CD8-positive, alpha-beta memory T cell (primary cell): ENCODE measurements at places on chromosomes 12 and 14. TPM values are rescaled to one million over a fixed set of nuclear protein-coding genes. Genes with fewer than 3 reads are reported as not detected.

DNA sequence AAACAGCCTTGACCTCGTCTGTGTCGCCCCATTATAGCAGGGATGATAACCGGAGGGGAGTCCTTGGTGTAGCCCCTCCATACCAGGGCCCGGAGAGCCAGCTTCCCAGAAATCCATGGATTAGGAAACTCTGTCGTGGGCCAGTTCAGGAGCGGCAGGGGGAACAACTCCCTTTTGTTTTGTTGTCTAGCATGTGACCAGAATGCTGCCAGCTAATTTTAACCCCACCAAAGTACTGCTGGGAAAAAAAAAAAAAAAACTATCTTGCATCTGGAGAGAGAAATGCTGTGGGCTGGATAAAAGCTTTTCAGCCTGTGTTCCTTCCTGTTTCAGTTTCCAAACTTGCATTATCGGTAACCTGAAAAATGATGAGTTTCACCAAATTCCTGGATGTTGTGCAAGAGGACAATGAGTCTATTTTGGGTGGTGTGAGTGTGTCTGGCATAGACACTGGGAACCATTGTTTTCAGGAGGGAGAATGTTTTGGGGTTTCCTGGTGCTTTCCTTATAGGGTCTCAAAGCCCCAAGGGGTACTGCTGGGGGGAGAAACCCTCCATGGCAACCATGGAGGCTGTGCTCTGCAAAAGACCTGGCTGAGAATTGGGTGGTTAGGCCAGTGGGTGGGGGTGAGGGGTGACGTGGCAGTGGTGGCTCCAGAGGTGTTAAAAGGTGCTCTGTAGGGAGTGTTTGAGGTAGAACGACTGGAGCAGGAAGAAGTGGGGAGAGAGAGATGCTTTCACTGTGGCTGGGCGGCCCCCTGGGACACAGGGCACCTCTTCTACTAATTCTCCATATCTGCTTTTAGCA, 14.9 kb upstream of the IRF2BPL start:
- no peak overlapping the region for H3K4me3 ChIP-seq
- H3K4me1 ChIP-seq: peaks cover 76% of the 10 kb centered on the region
- H3K27me3 ChIP-seq: no peaks in the 10 kb centered on the region
- H3K36me3 ChIP-seq: no peaks in the 10 kb centered on the region
- H3K27ac ChIP-seq: peak overlapping the region; percentile 68

- no peaks in the 10 kb centered on the region for H3K36me3 ChIP-seq
- no peak for DNase-seq
- H3K27me3 ChIP-seq: no peaks in the 10 kb centered on the region
- peaks cover 55% of the 10 kb centered on the region for H3K4me1 ChIP-seq
Observed at GRCh38 chr12:780750-781379, 28.5 kb downstream of the WNK1 start.

DNA sequence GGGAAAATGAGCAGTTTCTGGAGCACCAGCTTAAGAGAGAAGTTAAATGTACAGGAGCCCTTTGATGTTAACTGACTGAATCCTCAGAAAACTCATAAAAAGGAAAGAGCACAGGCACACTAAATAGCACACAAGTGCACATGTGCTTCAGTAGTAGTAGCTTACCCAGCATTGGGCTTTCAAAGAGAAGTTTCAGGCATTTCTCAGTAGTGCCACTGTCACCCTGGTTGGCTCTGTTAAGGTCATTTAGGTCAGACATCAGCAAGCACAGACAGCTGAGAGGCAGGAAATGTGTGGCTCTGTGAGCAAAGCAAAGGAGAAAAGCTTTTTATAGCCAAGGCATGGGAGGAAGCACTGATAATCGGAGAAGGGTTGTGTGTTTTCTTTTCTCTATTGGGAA, 96.3 kb upstream of the HIF1A start:
- DNase-seq: no peak
- H3K36me3 ChIP-seq: no peaks in the 10 kb centered on the region
- H3K27ac ChIP-seq: no peak overlapping the region
- H3K4me1 ChIP-seq: peaks cover 22% of the 10 kb centered on the region
- H3K27me3 ChIP-seq: no peaks in the 10 kb centered on the region

OVCH1 gene
- not detected for total RNA-seq

DNA sequence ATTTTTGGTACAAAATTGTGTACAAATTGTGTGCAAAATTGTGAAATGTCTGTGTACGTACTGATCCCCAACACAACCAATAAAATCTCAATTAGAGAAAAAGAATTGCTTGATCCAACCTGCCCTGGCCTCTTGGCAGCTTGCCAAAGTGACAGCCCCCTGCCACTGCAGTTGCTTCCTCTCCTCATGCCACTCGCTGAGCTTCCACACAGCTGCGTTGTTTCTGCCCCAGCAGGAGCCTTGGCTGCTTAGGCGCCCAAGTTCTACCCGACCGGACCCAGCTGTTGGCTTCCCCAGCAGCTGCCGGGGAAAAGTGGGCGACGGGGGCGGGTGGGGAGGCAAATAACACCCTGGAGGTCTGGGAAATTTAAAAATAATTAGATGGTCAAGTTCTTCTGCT, 171.8 kb upstream of the ATF7IP start:
- no peak for DNase-seq
- H3K36me3 ChIP-seq: no peaks in the 10 kb centered on the region
- H3K4me1 ChIP-seq: no peaks in the 10 kb centered on the region
- H3K4me3 ChIP-seq: no peak overlapping the region

SYCP3 gene
- total RNA-seq: 0.27 TPM

- H3K27ac ChIP-seq: no peak overlapping the region
- H3K27me3 ChIP-seq: no peaks in the 10 kb centered on the region
- peaks cover 27% of the 10 kb centered on the region for H3K36me3 ChIP-seq
- H3K4me3 ChIP-seq: no peak overlapping the region
- H3K4me1 ChIP-seq: no peaks in the 10 kb centered on the region
Observed at GRCh38 chr12:54543526-54543925, 5.9 kb upstream of the PDE1B start.

CARMIL3 gene
- total RNA-seq: 1.5 TPM

- no peaks in the 10 kb centered on the region for H3K27me3 ChIP-seq
- peak overlapping the region; percentile 29 for H3K4me3 ChIP-seq
- no peaks in the 10 kb centered on the region for H3K36me3 ChIP-seq
- no peak overlapping the region for H3K27ac ChIP-seq
- H3K4me1 ChIP-seq: peaks cover under 1% of the 10 kb centered on the region
Observed at GRCh38 chr12:10405294-10405693, 4.3 kb downstream of the KLRC4 start.

- no peak overlapping the region for H3K27ac ChIP-seq
- H3K36me3 ChIP-seq: no peaks in the 10 kb centered on the region
- H3K27me3 ChIP-seq: peaks cover 20% of the 10 kb centered on the region
- peak overlapping the region; percentile 60 for H3K4me3 ChIP-seq
- H3K4me1 ChIP-seq: peaks cover 6% of the 10 kb centered on the region
Observed at GRCh38 chr12:76878099-76878898, 520 bp downstream of the CSRP2 start.

DNA sequence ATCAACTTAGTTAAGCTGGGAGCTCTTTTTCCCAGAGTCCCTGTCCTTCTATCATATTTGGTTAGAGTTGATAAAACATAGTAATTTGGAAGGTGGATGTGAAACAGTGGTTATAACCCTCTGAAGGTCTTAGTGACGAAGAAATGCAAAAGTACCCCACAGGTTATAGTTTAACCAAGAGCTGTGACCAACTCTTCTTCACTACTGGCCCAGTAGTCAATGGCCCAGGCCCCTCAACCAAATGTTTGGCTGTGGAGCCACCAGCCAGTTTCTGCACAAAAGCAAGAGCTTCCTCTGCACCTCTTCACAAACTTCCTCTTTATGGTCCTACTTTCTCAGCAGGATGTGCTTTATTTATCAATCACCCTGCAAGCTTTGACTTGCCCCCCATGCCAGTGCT, 132.6 kb downstream of the BMP4 start:
- no peak overlapping the region for H3K4me3 ChIP-seq
- H3K4me1 ChIP-seq: no peaks in the 10 kb centered on the region
- no peak overlapping the region for H3K27ac ChIP-seq
- DNase-seq: no peak

DNA sequence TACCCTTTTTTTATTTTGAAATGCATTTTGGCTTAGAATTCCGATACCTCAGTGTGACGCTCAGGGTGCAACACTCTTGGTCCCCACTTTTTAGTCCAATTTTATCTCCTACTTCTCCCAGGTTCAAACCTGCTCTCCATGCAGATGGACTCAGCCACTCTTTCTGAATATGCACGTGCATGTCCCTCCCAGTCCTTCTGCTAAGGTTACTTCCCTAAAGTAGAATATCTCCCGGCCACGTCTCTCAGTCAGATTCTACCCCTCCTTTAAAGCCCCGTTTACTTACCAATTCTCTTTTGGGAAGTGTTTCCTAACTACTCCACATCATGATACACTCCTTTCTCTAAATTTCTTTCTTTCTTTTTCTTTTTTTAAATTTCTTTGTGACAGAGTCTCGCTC, 15.5 kb upstream of the PARP11 start:
- peaks cover 27% of the 10 kb centered on the region for H3K4me1 ChIP-seq
- H3K27me3 ChIP-seq: no peaks in the 10 kb centered on the region
- DNase-seq: no peak
- H3K27ac ChIP-seq: no peak overlapping the region

ESRRB gene
- not detected for total RNA-seq

SIX4 gene
- total RNA-seq: not detected

SLC7A8 gene
- 2.5 TPM for total RNA-seq

RERGL gene
- total RNA-seq: not detected

C14orf119 gene
- total RNA-seq: 52.5 TPM

MIP gene
- not detected for total RNA-seq

- H3K4me1 ChIP-seq: no peaks in the 10 kb centered on the region
- no peak for DNase-seq
- no peaks in the 10 kb centered on the region for H3K36me3 ChIP-seq
- H3K4me3 ChIP-seq: no peak overlapping the region
- no peak overlapping the region for H3K27ac ChIP-seq
Observed at GRCh38 chr12:20483776-20484175, 115.4 kb downstream of the PDE3A start.

METAP2 gene
- total RNA-seq: 129 TPM

- peaks cover 25% of the 10 kb centered on the region for H3K4me1 ChIP-seq
- H3K27ac ChIP-seq: no peak overlapping the region
- no peaks in the 10 kb centered on the region for H3K27me3 ChIP-seq
- H3K36me3 ChIP-seq: no peaks in the 10 kb centered on the region
- H3K4me3 ChIP-seq: no peak overlapping the region
Observed at GRCh38 chr14:98966016-98966415, 306.0 kb downstream of the BCL11B start.

HOXC12 gene
- not detected for total RNA-seq

- peaks cover 35% of the 10 kb centered on the region for H3K4me1 ChIP-seq
- no peak overlapping the region for H3K4me3 ChIP-seq
- H3K36me3 ChIP-seq: no peaks in the 10 kb centered on the region
- no peak for DNase-seq
- H3K27me3 ChIP-seq: no peaks in the 10 kb centered on the region
- H3K27ac ChIP-seq: no peak overlapping the region
Observed at GRCh38 chr12:759628-760027, 7.2 kb downstream of the WNK1 start.

DNA sequence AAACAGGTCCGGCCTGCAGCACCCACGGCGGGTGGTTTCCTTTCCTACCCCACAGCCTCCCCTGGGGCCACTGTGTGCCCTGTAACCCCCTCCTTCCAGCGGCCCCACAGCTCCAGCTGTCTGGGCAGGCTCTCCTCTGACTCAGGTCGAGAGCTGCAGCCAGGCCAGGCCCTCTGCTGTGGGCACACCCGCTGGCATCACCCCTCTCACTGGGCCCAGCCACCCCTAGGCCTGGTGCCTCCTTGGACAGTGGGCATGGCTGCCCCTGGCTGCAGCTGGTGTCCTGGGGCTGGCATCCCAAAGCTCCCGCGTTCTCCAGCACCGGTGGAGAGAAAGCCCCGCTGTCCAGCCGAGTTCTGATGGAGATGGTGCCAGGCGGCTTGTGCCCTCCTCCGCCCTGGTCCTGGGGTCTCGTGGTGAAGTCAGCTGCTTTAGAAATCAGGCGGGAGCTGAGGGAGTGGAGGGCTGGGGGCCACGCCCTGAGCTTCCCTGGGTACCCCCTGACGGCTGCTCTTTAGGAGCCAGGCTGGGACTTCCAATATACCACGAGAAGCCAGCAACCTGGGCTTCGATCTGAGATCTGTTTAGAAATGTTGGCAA, 114.9 kb downstream of the KIF26A start:
- no peaks in the 10 kb centered on the region for H3K36me3 ChIP-seq
- no peak overlapping the region for H3K27ac ChIP-seq
- no peak for DNase-seq
- no peaks in the 10 kb centered on the region for H3K4me1 ChIP-seq

CBLN3 gene
- total RNA-seq: 7.7 TPM

DNA sequence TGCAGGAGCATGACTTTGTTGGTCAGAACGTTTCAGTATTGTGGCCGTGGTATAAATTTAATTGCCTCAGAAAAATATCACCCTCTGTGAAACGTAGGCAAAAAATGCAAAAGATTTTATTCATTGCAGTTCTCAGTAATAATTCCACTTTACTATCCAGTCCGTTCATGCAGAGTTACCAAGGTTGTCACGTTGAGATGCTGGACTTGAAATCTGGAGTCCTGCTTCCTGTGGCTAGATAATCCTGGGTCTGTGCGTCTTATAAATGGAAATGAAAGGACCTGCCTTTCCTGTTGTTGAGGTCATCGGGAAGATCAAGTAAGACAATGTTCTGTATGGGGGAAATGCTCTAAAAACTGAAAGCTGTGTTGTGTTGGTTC, 1.3 kb upstream of the AVPR1A start:
- no peaks in the 10 kb centered on the region for H3K4me1 ChIP-seq
- H3K27me3 ChIP-seq: peaks cover 5% of the 10 kb centered on the region
- H3K27ac ChIP-seq: no peak overlapping the region

- peak overlapping the region; percentile 65 for H3K4me3 ChIP-seq
- DNase-seq: no peak
- H3K36me3 ChIP-seq: no peaks in the 10 kb centered on the region
- H3K27me3 ChIP-seq: no peaks in the 10 kb centered on the region
- peak overlapping the region; percentile 93 for H3K27ac ChIP-seq
Observed at GRCh38 chr12:46384451-46385309, 12.1 kb upstream of the SLC38A2 start.

GRCh38 chr12:109845824-109846205, 12.6 kb upstream of the TRPV4 start:
- H3K27ac ChIP-seq: no peak overlapping the region
- H3K27me3 ChIP-seq: no peaks in the 10 kb centered on the region
- peaks cover 3% of the 10 kb centered on the region for H3K4me1 ChIP-seq
- DNase-seq: no peak
- no peaks in the 10 kb centered on the region for H3K36me3 ChIP-seq

- no peaks in the 10 kb centered on the region for H3K36me3 ChIP-seq
- H3K27me3 ChIP-seq: no peaks in the 10 kb centered on the region
- H3K4me1 ChIP-seq: peaks cover 4% of the 10 kb centered on the region
- no peak overlapping the region for H3K4me3 ChIP-seq
Observed at GRCh38 chr14:35355981-35356841, 48.3 kb downstream of the NFKBIA start.

GLT8D2 gene
- 0.11 TPM for total RNA-seq

GRCh38 chr14:106109337-106109736, 583.0 kb downstream of the TMEM121 start:
- no peaks in the 10 kb centered on the region for H3K27me3 ChIP-seq
- H3K27ac ChIP-seq: no peak overlapping the region
- H3K4me3 ChIP-seq: no peak overlapping the region
